ENCODE measurements at places on chromosomes 4 and X. TPM values are rescaled to one million over a fixed set of nuclear protein-coding genes. Genes with fewer than 3 reads are reported as not detected.

OTUD6A gene
- total RNA-seq: not detected

EGF gene
- 1.5 TPM for total RNA-seq

- DNase-seq: no peak
Observed at GRCh38 chr4:94831607-94832006, 73.9 kb downstream of the BMPR1B start.

DNA sequence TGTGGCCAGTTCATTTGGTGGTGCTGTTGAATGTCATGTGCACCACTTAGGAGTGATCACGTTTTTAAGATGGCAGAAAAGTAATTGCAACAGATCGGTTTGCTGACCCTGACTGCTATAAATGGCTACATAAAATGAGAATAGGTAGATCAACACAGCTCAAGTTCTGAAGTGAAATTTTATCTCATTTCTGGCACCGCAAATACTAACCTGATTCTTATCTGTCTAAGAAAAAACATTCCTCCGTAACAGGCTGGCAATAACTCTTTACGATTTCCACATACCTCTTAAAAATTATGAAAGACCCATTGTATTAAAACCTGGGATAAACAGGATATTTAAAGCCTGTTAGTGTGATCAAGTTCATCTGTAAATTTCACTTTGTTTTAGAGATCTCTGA, 387.5 kb downstream of the PDGFC start:
- DNase-seq: no peak

DNA sequence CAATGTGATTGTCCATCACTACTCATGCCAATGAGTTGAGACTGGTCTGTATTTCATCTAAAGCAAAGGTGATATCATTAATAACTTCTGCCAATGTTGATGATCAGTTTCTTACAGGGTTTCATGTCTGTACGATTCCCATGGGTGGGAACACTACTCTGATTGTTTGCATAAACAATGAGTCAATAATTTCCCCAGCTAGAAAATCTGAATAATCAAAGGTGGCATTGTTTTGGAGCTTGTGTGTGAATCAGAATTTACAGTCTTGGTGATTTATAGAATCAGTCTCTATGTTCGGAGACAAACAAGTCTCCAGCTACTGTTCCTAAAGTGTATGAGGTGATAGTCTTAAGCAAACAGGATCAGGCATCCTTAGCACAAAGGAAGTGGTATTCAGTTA, 35.5 kb upstream of the PARM1 start:
- no peak for DNase-seq

GRCh38 chrX:37347420-37347819, 1.7 kb upstream of the PRRG1 start:
- no peak for DNase-seq

DNA sequence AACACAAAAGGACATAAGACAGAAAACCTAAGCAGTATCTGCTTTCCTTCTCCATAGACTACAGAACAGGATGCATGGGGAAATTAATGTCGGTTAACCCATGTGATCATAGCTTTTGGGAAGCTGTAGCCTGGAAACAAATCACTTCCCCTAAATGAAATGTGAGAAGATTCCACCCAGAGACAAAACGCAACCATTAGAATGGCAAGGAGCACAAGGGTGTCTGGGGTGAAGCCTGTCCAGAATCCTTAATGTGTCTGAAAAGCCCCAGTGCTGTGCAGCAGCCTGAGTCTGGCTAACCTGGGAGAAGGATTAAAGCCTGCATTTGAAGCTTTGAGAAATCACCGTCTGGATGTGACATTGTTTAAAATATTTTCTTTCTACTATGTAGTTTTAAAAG, 213.3 kb downstream of the ANKRD50 start:
- DNase-seq: no peak

GRCh38 chr4:93730251-93730650, 98.3 kb upstream of the ATOH1 start:
- DNase-seq: no peak

- no peak for DNase-seq
Observed at GRCh38 chr4:31272331-31273061, 552.3 kb downstream of the PCDH7 start.

DNA sequence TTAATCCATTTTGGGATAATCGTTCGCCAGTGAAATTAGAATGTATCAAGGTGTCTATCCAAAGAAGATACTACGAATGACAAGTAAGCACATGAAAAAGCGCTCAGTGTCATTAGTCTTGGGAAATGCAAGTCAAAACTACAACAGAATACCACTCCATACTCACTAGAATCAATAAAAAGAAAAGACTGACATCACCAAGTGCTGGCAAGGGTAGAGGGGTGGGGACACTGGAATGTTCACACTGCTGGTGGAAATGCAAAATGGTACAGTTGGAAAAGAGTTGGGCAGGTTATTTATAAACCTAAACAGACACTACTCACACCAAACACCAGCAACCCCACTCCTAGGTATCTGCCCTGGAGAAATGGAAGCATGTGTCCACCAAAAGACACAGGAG, 11.2 kb downstream of the WDR1 start:
- DNase-seq: no peak

GRCh38 chrX:77936299-77936698, 25.8 kb downstream of the ATP7A start:
- no peak for DNase-seq
